ENCODE measurements at places on chromosomes 1 and 21.

GRCh38 chr1:240136402-240136801 lies 44.7 kb downstream of the FMN2 start:
- no peak for DNase-seq

- DNase-seq: no peak
Observed at GRCh38 chr1:62528015-62528414, 69.3 kb upstream of the ANGPTL3 start.

DNA sequence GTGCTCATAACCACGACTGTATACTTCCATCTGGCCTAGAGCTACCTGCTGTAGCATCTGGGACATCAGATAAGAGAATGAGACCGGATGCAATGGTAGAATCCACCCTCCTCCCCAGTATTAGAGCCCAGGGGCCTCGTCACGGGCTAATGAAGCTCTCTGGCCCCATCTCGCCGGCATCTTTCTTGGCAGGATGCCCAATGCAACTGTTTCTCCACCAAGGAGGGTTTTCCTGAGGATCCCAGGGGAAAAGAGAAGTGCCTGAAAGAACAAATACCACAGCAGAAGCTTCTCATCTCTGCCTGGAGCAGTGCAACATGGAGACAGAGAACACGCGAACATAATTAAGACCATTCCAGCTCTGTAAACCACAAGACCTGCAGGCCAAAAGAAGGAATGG lies 80.0 kb downstream of the VWA5B1 start:
- no peak for DNase-seq

DNA sequence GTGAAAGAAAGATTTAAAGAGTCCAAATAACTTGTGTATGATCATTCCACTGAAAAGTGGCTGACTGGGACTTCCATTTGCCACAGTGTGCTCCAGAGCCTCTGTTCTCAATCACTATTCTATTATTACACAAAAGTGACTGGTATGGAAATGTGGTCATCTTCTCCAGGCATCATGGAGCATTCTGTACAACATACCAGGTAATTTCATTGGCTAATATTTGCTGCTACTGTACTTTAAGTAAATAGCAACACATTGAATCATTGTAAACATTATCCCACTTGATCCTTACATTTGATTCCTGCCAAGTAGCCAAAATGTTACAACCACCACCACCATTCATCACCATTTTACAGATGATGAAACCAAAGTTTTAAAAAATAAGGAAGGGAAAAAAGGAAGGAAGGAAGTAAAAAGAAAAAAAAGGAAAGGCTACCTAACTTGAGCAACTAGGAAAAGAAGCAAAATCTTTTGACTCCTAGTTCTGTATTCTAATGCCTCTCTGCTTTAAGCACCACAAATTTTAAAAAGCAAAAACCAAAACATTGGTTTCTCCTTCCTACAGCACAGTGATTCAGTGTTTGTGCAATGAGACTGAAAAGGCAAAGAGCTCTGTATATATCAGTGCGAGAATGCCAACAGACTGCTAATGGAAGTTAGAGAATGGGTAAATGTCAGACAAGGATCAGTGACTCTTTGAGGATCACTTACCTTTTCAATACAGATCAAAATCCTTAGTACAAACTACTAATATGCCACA lies 361.4 kb upstream of the PTBP2 start:
- DNase-seq: no peak

GRCh38 chr1:33455539-33456501 lies 16.6 kb upstream of the ZSCAN20 start:
- DNase-seq: peak; percentile 60

GRCh38 chr1:33137800-33138199 lies 44.0 kb downstream of the TRIM62 start:
- DNase-seq: no peak

DNA sequence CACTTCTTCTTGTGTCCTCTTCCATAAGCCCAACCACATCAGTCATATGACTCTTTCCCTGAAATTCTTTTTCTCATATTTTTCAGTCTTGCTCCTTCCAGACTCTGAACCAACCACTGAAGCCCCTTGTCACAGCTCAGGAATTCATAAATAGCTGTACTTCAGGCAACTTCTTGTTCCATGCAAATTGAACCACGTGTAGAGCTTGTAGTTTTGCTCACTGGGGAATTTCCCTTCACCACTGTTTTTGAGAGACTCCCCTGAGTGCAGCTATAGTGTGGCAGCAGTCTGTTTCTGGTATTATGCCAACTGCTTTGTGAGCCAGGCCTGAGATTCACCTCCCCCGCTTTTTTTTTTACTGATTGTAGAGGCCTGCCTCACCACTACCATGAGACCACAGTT lies 150.3 kb upstream of the SPAG17 start:
- DNase-seq: no peak

GRCh38 chr1:232486006-232486405 lies 143.9 kb downstream of the SIPA1L2 start:
- no peak for DNase-seq

DNA sequence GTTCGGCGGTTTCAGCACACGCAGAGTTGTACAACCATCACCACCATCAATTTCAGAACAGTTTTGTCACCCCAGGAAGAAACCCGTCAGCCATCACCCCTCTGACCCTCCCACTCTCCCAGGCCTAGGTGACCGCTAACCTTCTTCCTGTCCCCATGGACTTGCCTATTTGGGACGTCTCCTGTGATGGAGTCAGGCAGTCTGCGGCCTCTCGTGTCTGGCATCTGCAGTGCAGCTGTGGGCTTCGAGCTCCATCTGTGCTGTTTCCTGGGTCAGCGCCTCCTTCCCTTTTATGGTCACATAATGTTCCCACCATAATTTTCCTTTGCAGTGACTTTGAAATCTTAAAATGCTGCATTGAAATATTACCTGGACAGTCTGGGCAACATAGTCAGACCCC lies 24.4 kb downstream of the SLC45A1 start:
- DNase-seq: no peak

DNA sequence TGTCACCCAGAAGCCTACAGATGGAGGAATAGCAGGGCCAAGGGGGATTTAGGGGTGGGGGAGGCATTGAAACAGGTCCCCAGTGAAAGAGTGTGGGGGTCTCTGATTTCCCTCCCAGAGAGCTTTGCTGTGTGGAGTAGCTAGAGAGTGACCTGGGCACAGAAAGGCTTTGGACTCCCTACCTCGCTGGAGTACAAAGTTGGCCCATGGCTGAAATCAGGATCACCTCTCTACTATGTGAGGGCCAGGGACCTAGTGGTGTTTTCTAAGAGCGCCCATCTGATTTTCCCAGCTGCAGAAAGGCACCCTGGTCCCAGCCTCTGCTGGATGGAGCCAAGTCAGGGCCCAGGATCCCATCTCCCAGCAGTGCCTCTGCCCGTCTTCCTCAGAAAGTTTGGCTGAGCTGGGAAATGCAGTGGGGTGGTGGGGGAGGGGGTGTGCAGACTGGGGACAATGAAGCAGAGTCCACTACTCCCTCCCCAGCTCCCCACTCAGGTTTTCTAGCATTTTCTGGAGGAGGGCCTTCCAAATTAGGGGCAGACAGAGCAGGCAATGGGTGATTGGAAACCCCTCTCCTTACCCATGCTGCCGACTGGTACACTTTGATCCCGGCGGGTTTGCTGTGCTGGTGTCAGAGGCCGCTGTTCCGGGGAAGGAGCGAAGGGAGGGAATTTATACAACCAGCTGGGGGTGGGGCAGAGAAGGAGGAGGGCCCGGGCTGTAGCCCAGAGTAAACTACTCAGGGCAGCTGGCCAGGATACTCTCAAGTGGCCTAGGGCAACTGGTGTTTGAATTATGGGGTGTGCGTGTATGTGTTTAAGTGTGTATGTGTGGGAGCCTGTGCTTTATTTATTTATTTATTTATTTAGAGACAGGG lies at the start of gene SELENBP1:
Gene SELENBP1, minus strand, starts transcription at position 648 of the 877 bp plus-strand sequence. Its CDS starts 64 bp downstream, at position 584.
- DNase-seq: peak; percentile 84

DNA sequence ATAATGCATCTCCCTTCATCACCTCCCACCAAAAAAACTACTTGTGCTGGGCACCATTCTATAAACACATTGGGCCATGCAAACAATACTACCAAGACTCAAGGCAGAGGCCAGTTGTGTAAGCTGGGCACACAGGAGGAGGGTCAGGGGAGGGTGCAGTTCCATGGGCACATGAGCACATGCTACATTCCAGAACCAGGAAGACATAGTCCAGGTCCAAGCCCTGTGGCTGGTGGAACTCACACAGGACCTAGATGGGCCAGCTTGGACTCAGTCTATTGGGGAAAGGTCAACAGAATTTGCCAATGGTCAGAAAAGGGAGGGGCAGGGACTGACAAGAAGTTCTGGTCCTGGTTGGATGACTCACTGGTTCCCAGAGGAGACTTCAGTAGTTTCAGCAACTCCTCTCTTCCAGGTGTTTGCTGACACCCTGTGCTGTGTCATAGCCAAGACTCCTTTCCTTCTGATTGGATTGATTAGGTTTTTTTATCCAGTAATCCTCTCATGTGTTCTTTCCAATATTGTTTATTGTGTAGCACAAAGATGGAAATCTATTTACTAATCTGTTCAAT lies 249.7 kb downstream of the C1orf94 start:
- DNase-seq: no peak

- DNase-seq: no peak
Observed at GRCh38 chr1:98975810-98976209, 28.9 kb downstream of the PLPPR5 start.

Data from testis (tissue), 5 donors.